Stimulated activated CD4-positive, alpha-beta T cell treated with anti-CD3 and anti-CD28 coated beads, Interleukin-4, amount 100 ng/mL, for 4 hours (primary cell): ENCODE measurements at places on chromosomes 3 and 15.

GRCh38 chr3:18795078-18795477, 353.2 kb upstream of the KCNH8 start:
- no peak for DNase-seq

DNA sequence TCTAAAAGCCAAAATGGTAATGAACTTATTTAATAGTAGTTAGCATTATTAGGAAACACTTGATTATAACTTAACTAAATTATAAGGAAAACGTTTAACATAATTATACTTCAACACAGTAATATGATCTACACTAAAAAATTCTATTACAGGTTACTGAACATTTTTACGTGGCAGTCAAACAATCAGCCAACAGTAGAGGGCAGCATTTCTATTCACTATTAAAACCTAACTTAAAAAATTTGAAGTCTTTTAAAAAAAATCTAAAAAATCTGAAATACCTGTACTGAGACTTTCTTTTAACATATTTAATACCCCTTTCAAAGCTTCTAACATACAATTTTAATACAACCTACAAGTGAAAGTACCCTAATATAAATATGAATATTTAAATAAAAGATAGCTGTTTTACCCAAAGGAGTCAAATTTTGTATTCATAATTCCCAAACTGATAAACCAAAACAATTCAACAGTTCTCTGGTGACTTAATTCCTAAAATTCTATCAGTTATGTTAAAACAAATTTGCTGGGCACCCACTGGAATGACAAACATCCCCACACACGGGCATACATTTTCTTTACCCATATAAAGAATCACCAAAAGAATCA, 41.5 kb downstream of the DLG1 start:
- no peak for DNase-seq

DNA sequence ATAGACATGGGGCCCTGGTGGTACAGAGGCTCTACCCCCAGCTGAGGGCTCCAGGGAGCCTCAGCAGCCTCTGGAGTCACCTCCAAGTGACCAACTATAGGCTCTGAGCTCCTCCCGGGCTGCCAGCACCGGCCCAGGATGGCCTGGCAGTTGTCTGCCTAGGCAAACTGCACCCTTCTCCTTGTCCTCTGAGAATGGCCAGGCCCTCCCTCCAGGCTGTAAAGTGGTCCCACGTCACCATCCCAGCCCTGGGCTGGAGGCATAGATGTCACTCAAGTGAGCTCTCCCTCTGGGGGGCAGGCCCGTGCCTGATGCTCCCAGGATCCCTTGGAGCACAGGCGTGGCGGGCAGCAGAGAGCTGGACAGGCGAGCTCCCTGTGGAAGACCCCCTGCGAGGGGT, 120.1 kb downstream of the SEC22A start:
- no peak for DNase-seq

GRCh38 chr3:28253040-28253715, 11.8 kb downstream of the CMC1 start:
- DNase-seq: no peak

DNA sequence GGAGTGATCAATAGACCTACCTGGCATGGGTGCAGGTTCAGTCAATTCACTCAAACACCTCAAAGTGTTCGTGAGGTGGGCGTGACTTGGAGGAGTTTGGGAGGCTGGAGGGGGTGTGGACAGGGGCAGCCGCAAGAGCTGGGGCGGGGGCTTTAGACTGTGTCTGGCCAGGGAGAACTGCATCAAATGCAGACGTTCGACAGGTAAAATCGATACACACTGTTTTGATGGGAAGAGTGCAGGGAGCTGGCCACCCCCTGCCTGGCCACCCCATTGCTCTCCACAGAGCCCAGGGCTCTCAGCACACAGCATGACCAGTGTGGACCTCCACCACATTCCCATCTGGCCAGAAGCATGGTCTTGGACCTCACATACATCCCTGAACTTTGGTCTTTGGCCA, 412.1 kb downstream of the OCA2 start:
- DNase-seq: no peak
